ENCODE measurements at places on chromosomes 3 and 15. TPM values are rescaled to one million over a fixed set of nuclear protein-coding genes. Genes with fewer than 3 reads are reported as not detected.

DNA sequence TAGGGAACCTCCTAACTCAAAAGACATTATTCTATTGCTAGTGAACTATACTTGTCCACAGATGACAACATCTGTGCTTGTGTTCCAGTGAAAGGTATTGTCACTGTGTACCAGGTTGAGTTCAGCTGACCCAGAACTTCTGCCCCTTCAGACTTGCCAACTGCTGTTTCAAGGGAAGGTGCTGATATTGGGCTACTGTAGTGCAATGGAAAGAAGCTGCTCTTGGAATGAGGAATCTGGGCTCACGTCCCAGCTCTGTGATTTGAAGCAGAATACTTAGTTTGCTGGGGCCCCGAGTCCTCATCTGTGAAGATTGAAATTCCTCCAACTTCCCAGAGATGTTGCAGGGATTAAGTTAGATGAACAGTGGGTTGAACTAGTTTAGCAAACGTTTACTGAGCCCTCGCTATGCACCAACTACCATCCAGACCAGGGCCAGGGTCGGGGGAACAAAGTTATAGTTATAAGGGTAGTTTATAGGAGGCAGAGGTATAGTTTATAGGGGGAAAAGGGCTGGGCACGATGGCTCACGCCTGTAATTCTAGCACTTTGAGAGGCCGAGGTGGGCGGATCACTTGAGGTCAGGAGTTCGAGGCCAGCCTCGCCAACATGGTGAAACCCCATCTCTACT lies 15.9 kb upstream of the UMPS start:
- peaks cover 12% of the 10 kb centered on the region for H3K36me3 ChIP-seq
- no peaks in the 10 kb centered on the region for H3K4me1 ChIP-seq
- no peaks in the 10 kb centered on the region for H3K27me3 ChIP-seq
- no peak for DNase-seq

- H3K4me1 ChIP-seq, result peaks cover 55% of the 10 kb centered on the region
- H3K27ac ChIP-seq, result no peak overlapping the region
- DNase-seq, result no peak
- H3K4me3 ChIP-seq, result no peak overlapping the region
- no peaks in the 10 kb centered on the region for H3K27me3 ChIP-seq
Observed at GRCh38 chr15:101239724-101240136, 12.1 kb downstream of the CHSY1 start.

GRCh38 chr3:14899993-14900618 lies 47.3 kb upstream of the NR2C2 start:
- H3K27ac ChIP-seq, result no peak overlapping the region
- H3K36me3 ChIP-seq, result no peaks in the 10 kb centered on the region
- H3K4me1 ChIP-seq, result peaks cover 34% of the 10 kb centered on the region
- H3K4me3 ChIP-seq, result no peak overlapping the region
- DNase-seq, result peak; percentile 46
- no peaks in the 10 kb centered on the region for H3K27me3 ChIP-seq

DNA sequence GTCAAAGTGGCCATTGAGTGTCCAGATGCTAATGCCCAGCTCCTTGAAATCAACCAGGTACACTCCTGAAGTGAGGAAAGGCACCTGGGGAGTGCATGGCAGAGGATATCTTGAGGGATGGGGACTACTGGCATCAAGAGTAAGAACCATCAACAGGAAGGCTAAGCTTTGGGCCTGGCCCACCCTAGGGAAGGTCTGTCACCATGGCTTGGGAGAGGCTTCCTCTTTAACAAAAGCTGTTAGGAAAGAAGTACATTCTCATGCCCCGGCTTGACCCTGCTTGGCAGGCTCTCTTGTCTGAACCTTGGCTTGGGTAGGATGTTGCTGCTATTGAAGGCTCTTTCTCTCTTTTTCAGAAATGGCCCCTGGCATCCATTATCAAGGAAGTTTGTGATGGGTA lies 43.7 kb upstream of the TUBGCP5 start:
- H3K27me3 ChIP-seq, result peaks cover 5% of the 10 kb centered on the region
- H3K4me3 ChIP-seq, result no peak overlapping the region
- H3K36me3 ChIP-seq, result no peaks in the 10 kb centered on the region
- no peak for DNase-seq
- peaks cover 24% of the 10 kb centered on the region for H3K4me1 ChIP-seq
- no peak overlapping the region for H3K27ac ChIP-seq

The PTH1R gene
- total RNA-seq, result not detected

GRCh38 chr3:140375002-140375401 lies 302.9 kb upstream of the TRIM42 start:
- H3K4me1 ChIP-seq, result no peaks in the 10 kb centered on the region
- no peaks in the 10 kb centered on the region for H3K27me3 ChIP-seq
- H3K4me3 ChIP-seq, result no peak overlapping the region
- no peak for DNase-seq
- no peak overlapping the region for H3K27ac ChIP-seq

GRCh38 chr15:66070220-66070934 lies 183.2 kb downstream of the MEGF11 start:
- no peak for DNase-seq
- H3K4me1 ChIP-seq, result no peaks in the 10 kb centered on the region
- no peaks in the 10 kb centered on the region for H3K36me3 ChIP-seq
- no peak overlapping the region for H3K27ac ChIP-seq
- peaks cover 1% of the 10 kb centered on the region for H3K27me3 ChIP-seq

The RBPMS2 gene
- total RNA-seq, result not detected

- H3K4me3 ChIP-seq, result no peak overlapping the region
- no peaks in the 10 kb centered on the region for H3K4me1 ChIP-seq
- H3K27me3 ChIP-seq, result no peaks in the 10 kb centered on the region
- H3K27ac ChIP-seq, result no peak overlapping the region
Observed at GRCh38 chr3:189530822-189531221, 100.4 kb upstream of the TP63 start.

DNA sequence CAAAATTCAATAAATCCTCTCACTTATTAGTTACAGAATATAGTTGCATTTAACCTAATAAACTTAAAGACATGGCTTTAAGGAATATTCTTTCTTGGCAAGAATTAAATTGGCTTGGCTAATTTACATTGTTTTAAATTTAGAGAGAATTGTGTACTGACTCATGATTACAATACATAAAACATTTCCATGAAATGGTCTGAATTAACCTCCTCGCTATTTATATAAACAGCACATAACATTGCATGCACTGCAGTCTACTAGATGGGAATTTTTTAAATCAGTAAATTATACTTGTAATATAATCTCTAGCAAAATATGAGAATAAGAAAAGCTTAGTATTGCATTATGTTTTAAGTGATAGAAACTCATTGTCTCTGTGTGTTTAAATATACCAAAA lies 268.9 kb downstream of the SHOX2 start:
- no peaks in the 10 kb centered on the region for H3K27me3 ChIP-seq
- no peaks in the 10 kb centered on the region for H3K4me1 ChIP-seq
- DNase-seq, result no peak
- no peak overlapping the region for H3K27ac ChIP-seq
- H3K36me3 ChIP-seq, result no peaks in the 10 kb centered on the region

The GABRR3 gene
- 0.31 TPM for total RNA-seq

GRCh38 chr3:59142556-59142955 lies 92.7 kb upstream of the CFAP20DC start:
- H3K4me3 ChIP-seq, result no peak overlapping the region
- H3K4me1 ChIP-seq, result no peaks in the 10 kb centered on the region
- H3K36me3 ChIP-seq, result no peaks in the 10 kb centered on the region
- H3K27me3 ChIP-seq, result no peaks in the 10 kb centered on the region
- no peak overlapping the region for H3K27ac ChIP-seq

DNA sequence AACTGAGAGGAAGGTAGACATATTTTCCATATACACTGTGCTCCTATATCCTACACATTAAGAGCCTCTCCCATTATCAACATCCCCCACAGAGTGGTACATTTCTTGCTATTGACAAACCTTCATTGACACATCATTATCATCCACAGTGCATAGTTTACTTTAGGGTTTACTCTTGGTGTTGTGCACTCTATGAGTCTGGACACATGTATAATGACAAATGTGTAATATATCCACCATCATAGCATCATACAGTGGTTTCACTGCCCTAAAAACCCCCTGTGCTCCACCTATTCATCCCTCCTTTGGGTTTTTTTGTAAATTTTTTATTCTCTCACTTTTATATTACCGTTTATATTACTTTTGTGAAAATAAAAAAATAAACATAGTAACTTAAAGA lies 22.2 kb upstream of the CLDN18 start:
- H3K4me3 ChIP-seq, result no peak overlapping the region
- no peak for DNase-seq
- no peaks in the 10 kb centered on the region for H3K36me3 ChIP-seq
- H3K27ac ChIP-seq, result no peak overlapping the region

The UBA7 gene
- total RNA-seq, result 5.8 TPM
